ENCODE measurements at places on chromosomes 1 and 21. TPM values are rescaled to one million over a fixed set of nuclear protein-coding genes. Genes with fewer than 3 reads are reported as not detected.

PTGFR gene
- 27.3 TPM for total RNA-seq

LRRC53 gene
- total RNA-seq, result not detected

RCSD1 gene
- total RNA-seq, result 141 TPM

NT5C1A gene
- total RNA-seq, result 19.6 TPM

ORC1 gene
- 1.7 TPM for total RNA-seq

USF1 gene
- 50.4 TPM for total RNA-seq

SERTAD4 gene
- total RNA-seq, result 7.0 TPM

- peak; percentile 2 for DNase-seq
Measured at GRCh38 chr1:108813326-108813725, 43.6 kb downstream of the AKNAD1 start.

GRCh38 chr1:115351143-115351542 is 13.1 kb upstream of the NGF start:
- DNase-seq, result no peak

DNA sequence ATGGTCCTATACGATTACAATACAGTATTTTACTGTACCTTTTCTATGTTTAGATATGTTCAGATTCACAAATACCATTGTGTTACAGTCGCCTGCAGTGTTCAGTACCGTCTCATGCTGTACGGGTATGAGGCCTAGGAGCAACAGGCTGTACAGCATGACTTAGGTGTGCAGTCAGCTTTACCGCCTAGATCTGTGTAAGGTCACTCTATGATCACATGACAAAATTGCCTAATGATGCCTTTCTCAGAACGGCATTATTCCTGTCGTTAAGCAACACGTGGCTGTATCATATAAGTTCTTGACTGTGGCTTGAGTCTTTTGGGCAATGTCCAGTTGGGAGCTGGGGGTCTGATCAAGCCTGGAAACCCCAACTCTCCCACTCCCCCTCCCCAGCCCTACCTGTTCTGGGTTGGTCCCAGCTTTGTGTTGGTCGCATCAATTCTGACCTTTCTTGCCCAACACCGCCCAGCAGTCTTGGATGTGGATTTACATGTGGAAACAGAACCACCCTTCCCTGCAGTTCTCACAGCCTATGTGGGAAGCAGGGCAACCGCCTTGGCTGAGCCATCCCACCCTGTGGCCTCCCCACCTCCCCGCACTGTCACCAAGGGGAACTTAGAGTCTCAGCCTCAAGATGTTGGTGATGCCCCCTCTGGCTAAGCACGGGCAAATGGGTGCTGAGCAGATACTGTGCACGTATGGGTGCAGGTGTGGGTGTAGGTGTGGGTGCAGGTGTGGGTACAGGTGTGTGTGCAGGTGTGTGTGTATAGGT is 80.2 kb upstream of the ACTL8 start:
- no peak for DNase-seq

- DNase-seq, result no peak
Measured at GRCh38 chr1:206636671-206637070, 1.3 kb downstream of the DYRK3 start.

DNA sequence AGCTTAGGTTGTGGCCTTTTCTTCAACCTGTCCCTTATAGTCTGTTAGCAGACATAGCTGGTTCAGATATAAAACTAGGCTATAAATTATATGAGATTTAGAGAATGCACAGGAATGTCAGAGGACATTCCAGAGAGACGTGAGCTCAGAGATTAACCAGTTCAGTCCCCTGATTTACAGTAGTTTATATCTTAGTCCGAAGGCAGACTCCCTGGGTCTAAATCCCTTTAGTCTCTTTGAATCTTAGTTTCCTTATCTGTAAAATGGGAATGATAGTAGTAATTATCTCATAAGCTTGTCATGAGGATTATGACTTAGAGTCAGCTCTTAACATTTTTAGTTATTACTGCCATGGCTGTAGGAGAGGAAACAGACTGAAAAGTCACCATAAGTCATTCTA is 45.5 kb upstream of the PLXNA2 start:
- DNase-seq, result no peak

- DNase-seq, result no peak
Measured at GRCh38 chr1:243246916-243247315, 8.2 kb downstream of the CEP170 start.

GRCh38 chr1:73783352-73783751 is 414.6 kb downstream of the LRRIQ3 start:
- peak; percentile 34 for DNase-seq

DNA sequence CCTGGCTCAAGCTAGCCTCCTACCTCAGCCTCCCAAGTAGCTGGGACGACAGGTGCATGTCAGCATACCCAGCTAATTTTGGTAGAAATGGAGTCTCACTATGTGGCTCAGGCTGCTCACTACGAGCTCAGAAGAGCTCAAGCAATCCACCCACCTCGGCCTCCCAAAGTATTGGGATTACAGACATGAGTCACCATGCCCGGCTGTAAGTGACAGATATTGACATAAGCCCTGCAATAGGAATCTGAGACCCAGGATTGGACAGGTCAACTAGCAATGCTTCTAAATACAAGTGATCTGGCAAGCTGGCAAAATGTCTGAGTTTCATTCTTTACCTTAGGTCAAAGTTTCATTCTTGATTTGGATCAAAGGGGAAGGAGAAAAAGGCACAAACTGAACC is 40.5 kb upstream of the H6PD start:
- no peak for DNase-seq

DNA sequence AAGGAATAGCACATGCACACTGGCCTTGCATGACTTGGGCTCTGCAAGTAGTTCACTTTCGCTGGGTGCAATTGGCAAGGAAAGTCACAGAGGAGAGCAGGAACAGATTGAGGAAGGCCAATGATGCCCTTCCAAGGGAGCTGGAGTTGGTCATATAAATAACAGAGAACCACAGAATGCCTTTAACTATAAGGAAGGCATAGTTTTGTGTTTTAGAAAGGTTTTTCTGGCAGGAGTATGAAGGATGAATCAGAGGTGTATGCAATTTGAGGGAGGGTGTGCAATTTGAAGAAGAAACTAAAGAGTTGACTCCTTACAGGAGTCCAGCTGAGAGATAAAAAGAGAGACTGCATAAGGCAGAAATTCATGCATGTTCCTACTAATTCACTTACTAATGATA is 112.1 kb downstream of the PHTF1 start:
- DNase-seq, result no peak

DNA sequence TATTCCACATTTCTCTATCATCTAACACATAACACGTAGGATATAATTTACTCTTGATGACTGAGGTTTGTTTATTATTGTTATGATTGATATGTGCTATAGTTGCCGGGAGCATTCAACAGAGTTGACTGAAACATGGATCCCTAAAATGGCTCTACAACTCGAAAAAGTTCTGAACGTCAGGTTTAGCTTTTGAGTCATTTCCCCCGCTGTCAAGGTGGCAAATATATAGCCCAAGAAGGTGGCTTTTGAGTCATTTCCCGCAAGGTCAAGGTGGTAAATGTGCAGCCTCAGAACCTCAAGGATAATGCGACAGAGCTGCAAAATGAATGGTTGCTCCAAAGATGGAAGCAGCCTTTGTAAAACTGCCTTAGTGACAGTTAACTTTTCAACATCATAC is 104.0 kb downstream of the NIBAN1 start:
- no peak for DNase-seq

GRCh38 chr21:20882462-20883407 is 115.5 kb upstream of the NCAM2 start:
- peak; percentile 70 for DNase-seq

- no peak for DNase-seq
Measured at GRCh38 chr1:53469373-53469772, 10.2 kb downstream of the DMRTB1 start.

- no peak for DNase-seq
Measured at GRCh38 chr1:111453706-111454105, 4.4 kb downstream of the ATP5PB start.

GRCh38 chr21:32378956-32379355 is 13.9 kb downstream of the URB1 start:
- DNase-seq, result peak; percentile 86

- no peak for DNase-seq
Measured at GRCh38 chr1:148160048-148160342, 7.9 kb upstream of the NBPF11 start.

GRCh38 chr1:45879885-45880598 is 76.6 kb downstream of the MAST2 start:
- no peak for DNase-seq

DNA sequence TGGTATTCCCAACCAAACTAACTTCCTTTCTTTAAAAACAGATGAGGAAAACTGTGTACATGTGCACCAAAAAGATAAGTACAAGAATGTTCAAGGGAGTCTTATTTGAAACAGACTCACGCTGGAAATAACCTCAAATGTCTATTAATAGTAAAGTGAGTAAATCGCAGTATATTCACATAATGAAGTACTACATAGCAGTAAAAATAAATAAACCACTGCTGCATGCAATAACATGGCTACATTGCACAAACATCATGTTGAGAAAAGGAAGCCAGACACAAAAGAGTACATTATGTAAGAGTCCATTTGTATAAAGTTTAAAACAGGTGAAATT is 5.2 kb upstream of the DENND2D start:
- no peak for DNase-seq

DNA sequence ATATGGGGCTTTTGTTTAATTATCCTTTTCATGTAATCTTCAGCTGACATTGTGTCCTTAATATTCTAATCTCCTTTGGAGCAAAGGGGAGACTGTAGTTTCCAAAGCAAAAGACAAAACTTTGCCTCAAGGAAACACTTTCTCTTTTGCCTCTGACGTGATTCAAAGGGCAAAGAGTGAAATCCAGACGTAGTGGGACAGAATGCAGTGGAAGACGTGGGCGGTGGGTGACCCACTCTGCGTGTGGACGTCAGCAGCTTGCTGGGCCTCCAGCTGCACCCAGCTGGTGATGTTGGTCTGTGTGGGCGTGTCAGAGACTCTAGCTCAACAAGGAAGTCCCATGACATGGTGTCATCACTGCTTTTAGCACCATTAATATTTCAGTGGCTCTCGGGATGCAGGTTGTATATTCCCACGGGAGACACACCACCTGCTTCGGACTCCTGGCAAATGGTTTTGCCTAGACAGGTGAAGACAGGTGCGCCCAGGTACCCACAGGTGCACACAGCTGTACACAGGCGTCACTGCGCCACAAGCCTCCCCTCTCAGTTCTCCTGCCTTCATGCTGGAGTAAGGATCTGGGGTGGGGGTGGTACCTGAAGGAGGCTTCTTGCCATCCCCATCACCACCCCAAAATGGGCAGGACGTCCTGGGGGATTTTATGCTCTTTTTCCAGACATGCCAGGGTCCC is 292.1 kb upstream of the VAMP3 start:
- DNase-seq, result peak; percentile 90

DNA sequence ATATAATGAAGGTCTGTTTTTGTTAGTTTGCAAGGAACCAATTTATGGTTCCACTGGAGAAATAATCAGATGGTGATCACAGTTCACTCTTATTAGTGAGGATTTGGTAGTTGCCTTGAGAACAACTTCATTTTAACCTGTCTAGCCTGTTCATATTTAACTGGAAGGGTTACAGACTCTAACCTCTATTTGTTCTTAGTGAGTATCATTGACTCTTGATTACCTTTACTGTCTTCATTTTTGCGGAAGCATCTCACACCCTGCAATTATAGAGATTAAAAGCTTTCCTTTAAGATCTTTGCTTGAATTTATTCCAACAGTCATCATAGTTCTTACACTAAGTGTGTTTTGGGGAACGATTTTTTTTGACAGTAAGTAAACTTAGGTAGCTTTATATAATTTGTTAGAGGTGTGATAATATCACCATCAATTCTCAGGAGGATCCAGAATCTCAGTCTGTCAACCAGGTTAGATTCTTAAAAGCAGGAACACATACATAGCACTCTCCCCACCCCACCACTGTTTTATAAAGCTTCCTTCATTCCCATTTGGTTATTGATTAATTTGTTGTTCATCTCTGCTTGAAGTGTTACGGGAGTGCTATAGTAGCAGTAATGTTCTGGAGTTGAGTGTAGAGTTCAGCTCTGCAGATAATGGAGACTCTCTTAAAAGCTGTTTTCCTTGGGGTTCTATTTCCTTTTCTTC is 30.1 kb downstream of the B3GALT2 start:
- no peak for DNase-seq

GRCh38 chr1:5379176-5379759 is 613.0 kb downstream of the NPHP4 start:
- DNase-seq, result no peak

DNA sequence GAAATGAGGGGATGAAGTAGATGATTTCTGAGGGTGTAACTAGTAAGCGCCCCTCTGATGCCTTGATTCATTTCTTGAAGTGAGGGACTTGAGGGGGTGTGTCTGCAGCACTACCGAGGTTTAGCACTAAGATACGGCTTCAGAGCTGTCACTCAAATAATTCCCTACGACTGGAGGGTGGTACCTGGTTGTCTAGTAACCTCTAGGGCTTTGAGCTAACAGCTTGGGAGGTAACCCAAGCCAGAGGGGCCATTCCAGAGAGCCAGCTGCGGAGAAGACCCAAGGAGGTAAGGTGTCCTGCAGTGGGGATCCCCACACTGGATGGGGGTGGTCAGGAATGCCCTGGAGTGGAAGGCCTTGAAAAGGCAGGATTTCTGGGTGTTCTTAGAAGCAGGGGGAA is at the start of gene TTC24:
Gene TTC24 (plus strand): TSS at position 252 of the 400 bp plus-strand sequence. CDS start 1,642 bp downstream, outside the sequence.
- no peak for DNase-seq

DNA sequence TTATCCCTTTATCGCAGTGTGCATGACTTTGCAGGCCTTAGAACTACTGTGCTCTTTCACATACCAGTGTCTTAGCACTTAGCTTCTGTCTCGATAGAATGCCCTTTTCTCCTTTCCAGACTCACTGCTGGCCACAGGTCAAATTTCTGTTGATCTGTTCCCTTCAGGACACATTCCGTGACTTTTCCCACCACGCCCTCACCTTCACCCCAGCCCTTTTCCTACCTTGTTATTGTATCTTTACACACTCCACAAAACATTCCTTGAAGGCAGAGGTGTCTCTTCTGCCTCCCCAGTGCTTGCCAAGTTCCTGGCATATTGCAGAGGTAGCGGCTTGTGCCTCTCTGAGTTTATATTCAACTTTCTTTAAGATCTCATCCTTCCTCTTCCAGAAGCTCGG is 3.7 kb upstream of the IGSF9 start:
- no peak for DNase-seq

DNA sequence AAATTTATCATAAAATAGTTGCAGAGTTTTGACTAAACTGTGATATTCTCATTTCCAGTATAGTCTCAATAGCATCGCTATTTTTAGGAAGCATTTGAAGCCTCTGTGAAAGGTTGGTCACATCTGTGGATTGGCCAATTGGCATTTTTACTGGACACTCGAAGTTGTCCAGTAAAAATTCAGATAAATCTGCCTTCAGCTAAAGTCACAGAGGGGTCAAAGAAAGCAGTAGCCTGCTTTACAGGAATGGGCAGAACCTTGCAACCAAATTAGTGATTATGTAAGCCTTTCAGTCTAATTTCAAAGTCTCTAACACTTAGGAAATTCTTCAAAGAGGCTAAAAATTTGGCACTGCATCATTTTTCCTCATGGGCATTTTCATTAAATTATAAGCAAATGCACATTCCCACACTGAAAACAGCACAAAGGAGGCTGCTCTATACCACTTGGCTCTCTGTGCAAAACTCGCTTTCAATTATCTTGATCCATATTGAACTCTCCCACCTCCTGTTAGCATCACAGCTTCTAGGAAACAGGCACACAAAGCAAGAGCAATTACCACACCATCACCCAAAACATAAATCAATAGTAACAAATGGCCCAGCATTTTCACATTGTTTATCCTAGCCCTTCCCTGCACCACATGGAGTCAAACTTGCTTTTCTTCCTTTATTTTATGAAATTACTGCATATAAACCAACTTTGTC is 318.5 kb upstream of the DUSP10 start:
- no peak for DNase-seq
